ENCODE measurements at places on chromosomes 6 and 20. TPM values are rescaled to one million over a fixed set of nuclear protein-coding genes. Genes with fewer than 3 reads are reported as not detected.

Gene CPNE5
- not detected for total RNA-seq

Gene TRIM39
- 9.3 TPM for total RNA-seq

GRCh38 chr6:13038315-13038714 lies 290.0 kb downstream of the TBC1D7 start:
- no peak for DNase-seq

DNA sequence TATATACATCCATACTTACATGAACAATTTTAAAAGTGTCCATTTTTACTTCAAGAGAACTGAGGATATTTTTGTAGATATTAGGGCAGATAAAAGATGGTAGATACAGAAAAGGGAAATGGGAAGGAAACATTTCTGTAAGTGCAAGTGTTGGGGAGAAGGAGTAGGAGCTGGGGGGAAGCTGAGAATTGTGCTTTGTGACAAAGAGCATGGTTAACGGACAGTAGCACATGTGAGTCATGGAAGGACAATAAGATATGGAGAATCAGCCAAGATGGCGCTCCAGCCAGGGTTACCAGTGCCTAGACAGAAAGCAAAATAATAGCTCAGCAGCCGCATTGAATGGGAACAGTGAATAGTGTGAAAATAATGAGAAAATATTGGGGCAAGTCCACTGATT lies 12.7 kb upstream of the HLA-DRB1 start:
- DNase-seq = no peak

- DNase-seq = no peak
These were observed 2.3 kb downstream of the SNX9 start for GRCh38 chr6:157825243-157825904.

- DNase-seq = no peak
These were observed 37.0 kb upstream of the PRL start for GRCh38 chr6:22333802-22334201.

DNA sequence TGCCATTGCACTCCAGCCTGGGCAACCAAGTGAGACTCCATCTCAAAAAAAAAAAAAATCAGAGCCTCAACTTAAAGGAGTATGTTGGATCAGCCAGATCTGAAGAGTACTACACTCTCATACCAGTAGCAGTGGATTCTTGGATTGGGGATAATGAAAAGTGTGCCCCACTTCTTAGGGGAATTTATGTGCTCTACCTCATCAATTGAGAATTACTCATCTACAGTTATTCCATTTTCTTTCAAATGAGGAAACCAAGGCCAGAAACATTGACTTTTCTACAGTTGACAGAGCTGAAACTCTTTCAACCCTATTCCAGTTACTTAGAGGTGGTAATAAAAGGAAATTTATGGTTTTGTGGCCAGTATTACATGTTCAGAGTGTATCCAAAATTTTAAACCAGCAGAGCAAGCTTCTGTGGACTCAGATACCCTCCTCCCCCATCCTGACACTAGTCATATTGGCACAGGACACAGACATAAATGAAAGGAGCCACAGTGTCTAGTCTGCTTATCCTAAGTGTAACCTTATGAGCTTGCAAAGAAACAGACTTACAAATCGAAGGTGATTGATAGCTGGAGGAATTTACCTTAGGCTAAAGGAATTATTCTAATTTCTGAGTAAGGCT lies 51.2 kb downstream of the ORC3 start:
- DNase-seq = no peak

DNA sequence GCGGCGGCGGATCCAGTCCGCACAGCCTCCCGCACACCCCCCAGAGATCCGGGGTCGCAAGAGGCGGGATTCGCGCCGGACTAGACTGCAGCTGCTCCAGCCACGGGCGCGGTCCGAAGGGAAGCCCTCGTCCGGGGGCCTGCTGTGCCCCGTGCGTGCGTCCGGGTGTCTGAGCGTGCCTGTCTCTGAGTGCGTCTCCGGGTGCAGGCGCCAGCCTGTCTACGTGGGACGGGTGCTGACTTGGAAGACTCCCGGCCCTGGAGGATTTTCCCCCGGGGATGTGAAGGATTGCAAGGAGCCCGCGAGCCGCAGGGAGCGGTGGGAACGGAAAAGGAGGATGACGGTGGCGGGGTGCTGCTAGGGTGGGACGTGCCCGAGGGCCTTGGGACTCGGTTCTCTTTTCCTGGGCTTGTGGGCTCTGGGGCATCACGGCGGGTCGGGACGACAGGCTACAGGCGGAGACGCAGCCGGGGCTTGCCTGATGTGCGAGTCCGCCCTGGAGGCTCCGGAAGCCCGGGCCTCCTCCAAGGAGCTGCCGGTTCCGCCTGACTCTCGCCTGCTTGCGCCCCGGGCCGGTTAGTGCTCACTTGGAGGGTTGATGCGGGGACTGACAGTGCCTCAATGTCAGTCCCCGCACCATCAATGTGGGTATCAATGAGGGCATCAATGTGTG lies 5.7 kb downstream of the MAFB start:
- DNase-seq = no peak

Gene LHFPL5
- total RNA-seq = not detected

GRCh38 chr20:47124181-47124717 lies 229.6 kb downstream of the EYA2 start:
- no peak for DNase-seq

GRCh38 chr6:136786658-136787057 lies 5.6 kb downstream of the MAP3K5 start:
- DNase-seq = no peak

Gene HTR1E
- total RNA-seq = not detected

GRCh38 chr20:37954626-37955025 lies 51.7 kb downstream of the VSTM2L start:
- no peak for DNase-seq

GRCh38 chr6:12039540-12040459 lies 27.7 kb downstream of the HIVEP1 start:
- no peak for DNase-seq

GRCh38 chr20:20744170-20744725 lies 31.8 kb upstream of the RALGAPA2 start:
- no peak for DNase-seq

Gene C20orf141
- total RNA-seq = not detected

Gene AVP
- total RNA-seq = not detected

DNA sequence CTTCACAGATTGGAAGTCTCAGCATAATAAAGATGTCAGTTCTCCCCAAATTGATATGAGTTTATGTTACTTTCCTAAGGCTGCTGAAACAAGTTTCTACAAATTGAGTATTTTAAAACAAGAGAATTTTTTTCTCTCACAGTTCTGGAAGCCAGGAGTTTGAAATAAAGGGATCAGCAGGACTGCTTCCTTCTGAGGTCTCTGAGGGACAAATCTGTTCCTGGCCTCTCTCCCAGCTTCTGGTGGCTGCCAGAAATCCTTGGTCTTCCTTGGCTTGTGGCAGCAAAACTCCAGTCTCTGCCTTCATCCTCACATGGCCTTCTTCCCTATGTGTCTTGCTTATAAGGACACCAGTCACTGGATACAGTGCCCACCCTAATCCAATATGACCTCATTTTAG lies 136.1 kb downstream of the TFAP2A start:
- DNase-seq = no peak

- no peak for DNase-seq
These were observed 107.0 kb downstream of the POPDC3 start for GRCh38 chr6:105072798-105073199.

DNA sequence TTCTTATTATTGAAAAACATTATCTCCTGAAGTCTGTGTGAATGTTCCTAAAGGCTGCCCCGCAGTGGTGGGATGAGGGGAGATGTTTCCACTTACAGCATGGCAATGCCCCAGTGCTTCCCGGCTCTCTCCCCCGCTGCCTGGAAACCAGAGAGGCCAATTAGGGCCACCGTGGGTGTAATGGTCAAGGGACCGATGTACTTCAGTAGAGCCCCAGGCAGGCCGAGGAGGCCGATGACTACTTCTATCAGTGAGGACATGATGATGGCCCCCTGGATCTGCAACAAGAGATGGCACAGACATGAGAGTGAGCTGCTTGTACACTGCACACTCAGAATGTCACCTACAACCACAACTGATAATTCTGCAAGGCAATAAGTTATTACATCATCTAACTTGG lies 117.8 kb downstream of the SLC23A2 start:
- DNase-seq = no peak

All from foreskin keratinocyte (primary cell).